ENCODE measurements at places on chromosomes 6 and 20. TPM values are rescaled to one million over a fixed set of nuclear protein-coding genes. Genes with fewer than 3 reads are reported as not detected.
A peak's percentile ranks its signal among the peaks of the same experiment; 100 is the strongest.

Gene LPIN3
- polyA plus RNA-seq: 7.2 TPM

GRCh38 chr6:29009358-29009757 lies 4.2 kb upstream of the ZNF311 start:
- peaks cover 12% of the 10 kb centered on the region for H3K27me3 ChIP-seq
- peaks cover 12% of the 10 kb centered on the region for H3K4me1 ChIP-seq
- no peak overlapping the region for H3K4me3 ChIP-seq
- no peaks in the 10 kb centered on the region for H3K36me3 ChIP-seq
- no peak overlapping the region for H3K27ac ChIP-seq
- DNase-seq: no peak

- H3K27ac ChIP-seq: no peak overlapping the region
- H3K36me3 ChIP-seq: no peaks in the 10 kb centered on the region
- DNase-seq: no peak
- H3K27me3 ChIP-seq: no peaks in the 10 kb centered on the region
- H3K4me3 ChIP-seq: no peak overlapping the region
- H3K4me1 ChIP-seq: no peaks in the 10 kb centered on the region
These were observed 4.5 kb upstream of the GUCA1A start for GRCh38 chr6:42168650-42169049.

GRCh38 chr6:132686531-132686930 lies 27.3 kb downstream of the VNN1 start:
- DNase-seq: no peak
- H3K27ac ChIP-seq: no peak overlapping the region
- H3K4me3 ChIP-seq: no peak overlapping the region
- H3K27me3 ChIP-seq: no peaks in the 10 kb centered on the region
- H3K36me3 ChIP-seq: no peaks in the 10 kb centered on the region
- no peaks in the 10 kb centered on the region for H3K4me1 ChIP-seq

- peaks cover 12% of the 10 kb centered on the region for H3K36me3 ChIP-seq
- H3K27me3 ChIP-seq: no peaks in the 10 kb centered on the region
- DNase-seq: peak; percentile 96
- H3K4me1 ChIP-seq: peaks cover 26% of the 10 kb centered on the region
- H3K4me3 ChIP-seq: peak overlapping the region; percentile 79
These were observed 2.0 kb downstream of the CEBPB start for GRCh38 chr20:50192364-50193198.

DNA sequence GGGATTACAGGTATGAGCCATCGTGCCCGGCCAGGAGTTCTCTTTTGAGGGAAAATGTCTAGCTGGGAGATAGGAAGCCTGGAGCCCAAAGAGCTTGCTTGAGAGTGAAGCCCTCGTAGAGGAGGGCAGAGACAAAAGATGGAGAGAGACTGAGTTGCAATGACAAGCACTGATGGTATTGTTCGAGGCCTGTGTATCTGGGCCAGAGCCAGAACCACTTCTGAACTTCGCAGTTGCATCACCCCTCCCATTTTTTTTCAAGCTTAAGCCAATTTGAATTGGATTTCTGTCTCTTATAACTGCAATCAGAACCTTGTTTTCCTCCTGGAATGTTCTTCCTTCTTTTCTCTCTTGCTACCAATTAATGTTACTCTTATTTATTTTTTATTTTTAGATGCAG lies 83.1 kb downstream of the KCNB1 start:
- no peaks in the 10 kb centered on the region for H3K27me3 ChIP-seq
- H3K27ac ChIP-seq: peak overlapping the region; percentile 89
- peak; percentile 91 for DNase-seq

GRCh38 chr6:49668083-49668511 lies 31.5 kb upstream of the RHAG start:
- no peak overlapping the region for H3K27ac ChIP-seq
- H3K4me1 ChIP-seq: no peaks in the 10 kb centered on the region
- no peaks in the 10 kb centered on the region for H3K36me3 ChIP-seq
- no peak for DNase-seq
- no peak overlapping the region for H3K4me3 ChIP-seq

- H3K27me3 ChIP-seq: no peaks in the 10 kb centered on the region
- no peak overlapping the region for H3K27ac ChIP-seq
- DNase-seq: no peak
- no peaks in the 10 kb centered on the region for H3K4me1 ChIP-seq
- no peaks in the 10 kb centered on the region for H3K36me3 ChIP-seq
These were observed 22.4 kb upstream of the PBOV1 start for GRCh38 chr6:138240476-138241245.

DNA sequence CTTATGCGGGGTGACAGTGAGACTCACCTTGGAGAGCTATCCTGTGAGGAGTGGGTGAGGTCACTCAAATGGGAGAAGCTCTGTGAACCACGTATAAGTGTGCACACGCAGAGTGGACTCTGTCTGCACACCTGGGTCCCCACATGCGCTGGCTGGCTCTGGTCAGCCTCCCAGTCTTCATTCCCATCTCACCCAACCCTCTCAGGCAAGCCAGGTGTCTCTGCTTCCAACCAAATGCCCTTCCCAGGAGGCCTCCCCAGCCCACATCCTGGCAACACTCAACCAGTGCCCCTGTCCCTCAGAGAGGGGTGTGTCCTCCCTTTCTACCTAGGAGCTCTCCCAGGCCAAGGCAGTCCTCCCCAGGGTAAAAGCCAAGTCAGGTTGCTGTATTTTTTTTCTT lies 8.0 kb upstream of the PI16 start:
- H3K27me3 ChIP-seq: no peaks in the 10 kb centered on the region
- DNase-seq: no peak
- no peak overlapping the region for H3K27ac ChIP-seq
- H3K4me3 ChIP-seq: no peak overlapping the region
- no peaks in the 10 kb centered on the region for H3K36me3 ChIP-seq

DNA sequence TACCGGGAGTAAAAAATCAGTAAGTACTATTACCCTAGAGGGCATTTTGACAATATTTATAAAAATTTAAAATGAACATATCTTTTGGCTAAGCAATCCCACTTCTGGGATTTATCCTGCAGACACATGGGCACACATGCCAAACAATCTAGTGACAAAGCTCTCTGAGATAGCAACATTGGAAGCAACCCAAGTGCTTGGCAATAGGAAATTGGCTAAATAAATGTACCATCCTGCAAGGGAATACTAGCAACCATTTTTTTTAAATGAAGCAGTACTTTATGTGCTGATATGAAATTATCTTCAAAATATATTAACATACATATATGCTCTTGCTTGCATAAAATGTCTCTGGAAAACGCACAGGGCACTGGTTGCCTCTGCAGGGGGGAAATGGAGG lies 133.8 kb downstream of the SNX5 start:
- no peak overlapping the region for H3K4me3 ChIP-seq
- peaks cover 18% of the 10 kb centered on the region for H3K4me1 ChIP-seq
- DNase-seq: no peak
- H3K27me3 ChIP-seq: no peaks in the 10 kb centered on the region

GRCh38 chr6:84193114-84193708 lies 34.2 kb downstream of the CEP162 start:
- H3K36me3 ChIP-seq: peaks cover 75% of the 10 kb centered on the region
- H3K4me3 ChIP-seq: no peak overlapping the region
- no peak for DNase-seq
- no peak overlapping the region for H3K27ac ChIP-seq
- no peaks in the 10 kb centered on the region for H3K4me1 ChIP-seq

DNA sequence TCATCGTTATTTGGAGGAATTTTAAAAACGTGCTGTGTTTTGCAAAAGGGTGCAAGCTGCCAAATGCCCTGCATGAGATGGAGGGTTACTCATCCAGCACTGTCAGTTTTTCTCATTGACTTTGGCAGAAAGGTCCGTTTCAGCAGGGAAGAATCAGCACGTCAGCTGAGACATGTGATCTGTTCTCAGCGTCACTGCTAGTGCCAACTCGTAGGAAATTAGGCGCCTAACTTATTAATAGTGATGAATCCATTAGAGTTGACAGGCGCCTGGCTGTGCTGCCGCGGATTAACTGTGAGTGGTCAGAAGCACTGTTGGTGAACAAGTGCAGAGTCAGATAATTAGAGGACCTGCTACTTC lies 175.5 kb upstream of the FOXQ1 start:
- H3K27me3 ChIP-seq: no peaks in the 10 kb centered on the region
- H3K27ac ChIP-seq: peak overlapping the region; percentile 73
- peaks cover 8% of the 10 kb centered on the region for H3K4me1 ChIP-seq
- DNase-seq: no peak
- no peaks in the 10 kb centered on the region for H3K36me3 ChIP-seq

DNA sequence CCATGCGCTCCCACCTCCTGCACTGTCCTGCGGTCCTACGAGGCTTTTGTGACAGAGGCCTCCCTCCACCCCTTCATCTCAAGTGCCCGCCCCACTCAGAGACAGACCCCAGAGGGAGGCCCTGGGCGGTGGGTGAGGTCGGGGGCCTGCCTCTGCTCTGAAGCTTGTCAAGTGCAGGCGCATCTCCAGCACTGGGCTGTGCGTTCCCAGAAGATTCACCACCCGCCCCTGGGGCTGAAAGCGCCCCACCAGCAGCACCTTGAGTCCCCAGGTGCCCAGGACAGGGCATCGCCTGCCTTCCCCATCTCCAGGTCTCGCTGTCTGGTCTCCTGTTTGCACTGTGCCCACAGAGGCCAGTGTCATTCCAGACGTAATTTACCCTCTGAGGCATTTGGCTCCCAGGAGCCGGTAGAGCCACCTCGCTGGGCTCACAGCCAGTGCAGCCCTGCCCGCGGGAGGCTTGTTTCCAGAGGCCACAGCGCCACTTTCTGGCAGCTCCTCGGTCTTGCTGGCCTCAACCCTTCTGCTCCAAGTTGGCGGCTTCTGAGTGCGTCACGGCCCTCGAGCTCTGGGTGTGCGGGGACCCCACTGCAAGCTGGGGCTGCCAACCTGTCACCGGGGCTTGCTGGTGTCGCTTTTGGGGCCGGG lies 191.1 kb downstream of the TAF4 start:
- no peaks in the 10 kb centered on the region for H3K4me1 ChIP-seq
- no peak overlapping the region for H3K27ac ChIP-seq
- DNase-seq: no peak

DNA sequence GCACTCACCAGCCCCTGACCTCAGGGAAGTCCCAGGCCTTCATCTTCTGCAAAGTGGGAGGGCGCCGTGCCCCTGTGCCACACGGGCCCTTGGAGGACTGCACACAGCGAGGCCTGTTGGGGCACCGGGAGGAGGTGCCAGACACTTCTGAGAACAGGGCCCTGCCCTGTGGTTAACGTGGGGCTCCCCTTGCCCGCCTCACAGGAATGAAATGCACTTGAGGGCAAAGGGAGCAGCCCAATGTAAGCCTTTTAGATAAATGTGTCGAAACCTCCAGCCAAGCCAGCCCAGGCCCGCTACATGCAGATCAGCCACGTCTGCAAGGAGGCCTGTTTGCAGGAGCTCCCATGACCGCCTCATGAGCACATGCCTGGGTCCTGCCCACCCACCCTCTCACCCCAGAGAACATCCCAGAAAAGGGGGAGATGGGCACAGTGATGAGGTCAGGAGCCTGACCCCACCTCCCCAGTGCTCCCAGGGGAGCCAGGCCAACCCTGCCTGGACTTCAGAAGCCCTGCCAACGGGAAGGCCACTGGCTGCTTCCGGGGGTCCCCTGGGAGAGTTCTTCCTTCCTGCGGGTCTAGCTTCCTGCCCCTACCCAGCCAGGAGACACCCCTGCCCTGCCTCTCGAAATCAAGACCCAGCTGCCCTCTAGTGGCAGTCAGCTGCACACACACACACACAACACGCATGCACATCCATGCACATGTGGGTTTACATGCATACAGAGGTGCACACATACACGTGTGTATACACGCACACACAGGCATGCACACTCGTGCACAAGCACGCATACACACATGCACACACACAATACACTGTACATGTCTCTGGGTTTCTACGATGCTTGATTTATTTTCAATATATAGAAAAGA lies 178.7 kb downstream of the TAF4 start:
- no peaks in the 10 kb centered on the region for H3K4me1 ChIP-seq
- no peaks in the 10 kb centered on the region for H3K36me3 ChIP-seq
- H3K27me3 ChIP-seq: peaks cover 17% of the 10 kb centered on the region
- no peak for DNase-seq
- no peak overlapping the region for H3K27ac ChIP-seq

DNA sequence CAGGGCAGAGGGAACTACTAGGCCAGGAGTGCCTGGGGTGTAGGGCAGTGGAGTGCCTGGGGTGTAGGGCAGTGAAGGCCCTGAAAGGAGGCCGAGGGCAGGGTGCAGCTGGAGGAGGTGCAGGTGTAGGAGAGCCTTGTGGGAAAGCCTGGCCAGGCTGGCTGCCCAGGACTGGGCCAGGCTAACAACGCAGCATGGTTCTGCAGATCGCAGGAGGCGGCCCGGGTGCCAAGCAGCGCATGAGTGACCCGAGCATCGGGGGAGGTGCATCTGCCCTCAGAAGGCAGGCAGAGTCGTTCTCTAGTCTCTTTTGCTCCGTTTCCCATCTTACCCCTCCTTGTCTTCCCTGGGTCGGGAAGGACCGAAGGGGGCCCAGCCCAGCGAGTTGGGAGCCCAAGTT lies 151.5 kb upstream of the PHACTR3 start:
- no peaks in the 10 kb centered on the region for H3K36me3 ChIP-seq
- DNase-seq: no peak
- H3K4me3 ChIP-seq: no peak overlapping the region
- H3K27me3 ChIP-seq: peaks cover 31% of the 10 kb centered on the region

Measured in sigmoid colon (tissue), 7 donors.